ENCODE measurements at places on chromosomes 4 and X. TPM values are rescaled to one million over a fixed set of nuclear protein-coding genes. Genes with fewer than 3 reads are reported as not detected.

Gene PCDH7
- 64.1 TPM for total RNA-seq

Gene TAB3
- total RNA-seq: 18.4 TPM

Gene ERCC6L
- total RNA-seq: 0.30 TPM

Gene FAT4
- 18.5 TPM for total RNA-seq

Gene ABLIM2
- 0.09 TPM for total RNA-seq

Gene NAA11
- not detected for total RNA-seq

Gene ETDB
- not detected for total RNA-seq

Gene C4orf36
- total RNA-seq: not detected

Gene FHDC1
- total RNA-seq: 0.30 TPM

Measured in smooth muscle cell of the umbilical artery (primary cell).